Pancreas (tissue), 10 donors: ENCODE measurements at places on chromosomes 2 and 18.

GRCh38 chr2:183219888-183220287, 95.6 kb downstream of the NUP35 start:
- DNase-seq, result no peak

DNA sequence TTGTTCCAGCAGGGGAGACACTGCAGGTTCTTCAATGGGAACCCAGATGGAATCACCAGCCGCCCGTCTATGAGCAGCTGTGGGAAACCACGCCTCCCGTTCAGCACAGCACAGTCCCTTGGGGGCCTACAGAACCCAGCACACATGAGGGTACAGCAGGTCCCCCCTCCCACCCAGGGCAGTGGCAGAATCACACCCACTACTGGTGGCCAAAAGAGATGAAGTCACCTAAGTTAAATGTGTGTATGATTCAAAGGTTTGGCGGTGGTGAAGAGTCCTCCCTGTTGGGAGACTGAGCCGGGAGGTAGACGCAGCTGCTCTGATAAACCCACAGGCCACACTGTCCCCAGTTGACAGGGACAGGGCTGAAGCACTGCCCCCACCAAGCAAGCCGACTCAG, 44.3 kb downstream of the L3MBTL4 start:
- no peak for DNase-seq

GRCh38 chr2:10389573-10389972, 58.6 kb downstream of the ODC1 start:
- no peak for DNase-seq

DNA sequence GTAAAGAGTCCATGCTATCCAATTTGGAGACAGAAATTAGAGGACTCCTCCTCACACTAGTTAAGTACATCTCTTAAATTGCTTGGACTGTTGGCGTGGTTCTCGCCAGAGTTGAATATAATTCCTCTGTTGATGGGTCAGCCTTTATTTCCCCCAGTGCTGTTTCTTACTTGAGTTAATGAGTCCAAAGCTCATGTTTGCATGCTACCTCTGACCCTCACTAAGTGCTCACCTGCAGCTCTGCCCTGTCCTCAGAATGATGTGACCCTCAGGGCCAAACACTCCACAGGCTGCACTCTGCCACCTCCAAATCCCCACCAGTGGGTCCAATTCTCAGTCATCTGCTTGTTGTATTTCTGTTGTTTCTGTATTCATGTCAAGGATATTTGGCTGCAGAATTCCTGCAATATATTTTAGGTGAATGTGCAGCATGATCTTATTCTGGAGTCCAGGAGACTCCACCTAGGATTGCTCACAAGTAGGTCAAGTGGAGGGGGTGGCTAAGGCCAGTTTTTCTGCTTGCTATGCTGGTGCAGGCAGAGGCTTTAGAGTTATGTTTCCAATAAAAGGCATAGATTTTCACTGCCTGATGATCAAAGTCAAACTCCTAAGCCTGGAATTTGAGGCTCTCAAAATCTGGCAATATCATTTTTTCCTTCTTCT, 37.8 kb downstream of the RDH14 start:
- no peak for DNase-seq

GRCh38 chr2:41775366-41776025, 272.3 kb upstream of the PKDCC start:
- no peak for DNase-seq

GRCh38 chr18:39318008-39318407, 1752.4 kb upstream of the CELF4 start:
- no peak for DNase-seq

DNA sequence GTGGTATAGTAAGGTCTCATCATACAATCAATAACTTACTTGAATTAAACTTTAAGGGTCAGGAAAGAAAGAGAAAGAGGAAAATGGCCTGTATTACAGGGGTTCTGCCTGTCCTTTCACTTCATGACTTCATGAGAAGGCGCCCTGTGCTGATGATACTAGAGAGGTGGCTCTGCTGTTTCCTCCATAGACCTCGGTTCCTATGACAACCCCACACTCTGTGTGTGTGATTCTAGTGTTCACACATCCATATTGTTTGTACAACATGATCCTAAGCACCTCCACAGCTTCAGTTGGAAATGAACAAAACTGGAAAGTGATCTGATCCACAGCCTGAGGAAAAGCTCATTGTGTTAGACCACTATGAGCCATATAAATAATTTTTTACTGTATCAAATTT, 7.0 kb upstream of the REEP1 start:
- no peak for DNase-seq

- DNase-seq, result peak; percentile 66
Observed at GRCh38 chr2:127024769-127025358, 82.1 kb downstream of the BIN1 start.

- DNase-seq, result no peak
Observed at GRCh38 chr18:55997151-55997561, 409.2 kb upstream of the TCF4 start.

DNA sequence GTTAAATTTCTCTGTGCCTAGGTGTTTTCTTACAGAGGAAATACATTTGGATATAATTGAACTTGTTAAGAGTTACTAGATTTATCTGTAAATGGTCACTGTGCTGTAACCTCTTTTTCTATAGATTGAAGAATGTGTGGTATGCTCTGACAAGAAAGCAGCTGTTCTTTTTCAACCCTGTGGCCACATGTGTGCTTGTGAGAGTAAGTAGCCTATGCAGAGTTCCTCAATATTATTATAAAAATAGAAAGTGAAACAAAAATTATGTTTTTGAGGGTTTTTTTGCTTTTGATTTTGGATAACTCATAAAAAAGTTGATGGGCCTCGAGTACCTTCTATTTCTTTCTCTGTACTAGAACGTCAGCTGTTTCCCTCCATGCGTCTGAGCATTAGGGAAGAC, 112.4 kb downstream of the MIB1 start:
- no peak for DNase-seq

DNA sequence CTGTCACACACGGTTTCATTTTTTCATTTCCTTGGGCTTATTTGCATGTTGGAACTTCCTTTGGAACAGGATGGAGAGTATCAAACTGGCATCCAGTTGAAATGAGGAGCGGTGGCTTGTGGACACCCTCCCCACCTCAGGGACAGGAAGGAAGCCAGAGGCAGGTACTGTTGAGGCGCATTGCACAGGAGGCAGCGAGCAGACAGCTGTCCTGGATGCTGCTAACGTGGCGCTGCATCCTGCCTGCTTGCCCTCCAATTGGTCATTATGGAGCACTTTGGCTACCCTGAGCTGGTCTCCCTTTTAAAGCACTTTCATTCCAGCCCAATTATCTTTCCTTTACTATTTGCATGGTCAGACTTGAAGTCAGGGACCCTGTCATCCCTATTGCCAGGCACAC, 80.7 kb upstream of the ITGA4 start:
- no peak for DNase-seq

DNA sequence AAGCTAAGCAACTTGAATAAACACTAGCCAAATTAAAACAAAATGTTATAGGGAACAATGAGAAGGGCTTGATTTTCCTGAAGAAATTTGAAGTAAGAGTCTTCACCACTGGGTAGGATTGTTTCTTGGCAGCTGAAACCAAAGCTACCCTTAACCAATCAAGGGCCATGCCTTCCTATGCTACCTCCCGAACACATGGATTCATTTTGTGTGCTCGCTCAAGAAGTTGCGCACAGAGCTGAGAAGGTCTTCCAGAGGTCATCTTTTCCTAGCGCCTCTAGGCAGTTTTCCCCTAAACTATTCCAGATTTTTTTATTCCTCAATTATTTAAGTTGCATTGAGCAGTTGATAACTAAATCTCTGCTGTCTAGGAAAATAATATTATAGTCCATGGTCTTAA, 264.6 kb downstream of the RBM43 start:
- no peak for DNase-seq

GRCh38 chr2:173210270-173211196, 134.9 kb downstream of the MAP3K20 start:
- no peak for DNase-seq
